ENCODE measurements at places on chromosomes 1 and 21. TPM values are rescaled to one million over a fixed set of nuclear protein-coding genes. Genes with fewer than 3 reads are reported as not detected.

DNA sequence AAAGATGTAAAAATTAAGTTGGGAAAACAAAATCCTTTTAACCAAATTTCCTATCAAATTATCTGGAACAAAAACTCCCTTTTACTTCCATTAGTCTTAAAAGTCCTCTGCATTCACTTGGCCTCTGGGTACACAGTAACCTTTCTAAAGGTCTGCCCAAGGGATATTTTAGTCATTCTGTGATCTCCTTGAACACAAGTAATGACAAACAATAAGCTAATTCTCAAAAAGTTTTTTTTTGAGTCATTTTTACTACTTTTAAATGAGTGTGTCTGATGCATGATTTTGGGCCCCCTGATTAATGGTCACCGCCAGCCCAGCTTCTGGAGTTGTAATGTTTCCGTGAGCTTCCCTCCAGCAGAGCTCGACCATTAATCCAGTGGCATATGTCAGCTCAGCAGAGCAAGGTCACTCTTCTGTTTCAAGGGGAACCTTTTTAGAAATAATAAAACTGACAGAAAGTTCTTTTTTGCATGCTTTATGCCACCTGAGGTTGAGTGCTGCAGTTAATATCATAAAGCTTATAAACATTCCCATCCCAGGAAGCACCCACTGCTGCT is 14.3 kb downstream of the SAMSN1 start:
- H3K4me1 ChIP-seq: peaks cover 9% of the 10 kb centered on the region
- H3K36me3 ChIP-seq: no peaks in the 10 kb centered on the region
- H3K4me3 ChIP-seq: no peak overlapping the region
- no peak for DNase-seq
- H3K27me3 ChIP-seq: peaks cover 5% of the 10 kb centered on the region

DNA sequence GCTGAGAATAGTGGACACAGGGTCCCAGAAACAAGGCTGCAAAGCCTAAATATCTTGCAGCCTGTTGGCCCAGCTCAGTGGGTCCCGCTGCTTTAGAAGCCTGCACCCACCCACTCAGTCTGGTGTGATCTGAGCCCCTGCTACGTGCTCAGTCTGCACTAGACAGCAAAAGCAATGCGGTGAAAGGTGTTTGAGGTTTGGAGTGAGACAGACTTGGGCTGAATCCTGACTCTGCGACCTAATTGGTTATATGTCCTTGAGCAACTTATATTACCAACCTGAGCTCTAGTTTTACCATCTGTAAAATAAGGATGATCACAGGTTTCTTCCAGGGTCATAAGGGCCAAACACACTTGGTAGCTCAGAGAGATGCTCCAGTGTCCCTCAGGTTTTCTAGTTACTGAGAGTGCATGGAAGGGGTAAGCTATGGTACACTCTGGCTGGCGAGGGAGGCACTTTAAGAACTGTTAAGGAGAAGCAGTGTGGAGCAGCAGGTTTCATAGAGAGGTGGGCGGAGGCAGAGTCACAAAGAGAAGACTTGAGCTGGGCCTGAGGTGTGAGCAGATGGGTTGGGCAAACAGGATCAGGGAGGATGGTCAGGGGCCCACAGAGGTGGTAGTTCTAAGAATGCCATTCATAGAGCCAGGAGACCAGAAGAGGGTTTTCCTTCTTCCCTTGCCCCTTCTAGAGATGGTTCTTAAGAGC is 10.1 kb downstream of the TMEM200B start:
- H3K27ac ChIP-seq: no peak overlapping the region
- H3K36me3 ChIP-seq: no peaks in the 10 kb centered on the region
- no peaks in the 10 kb centered on the region for H3K4me1 ChIP-seq

GRCh38 chr1:78825561-78825960 is 175.9 kb downstream of the IFI44 start:
- H3K4me3 ChIP-seq: no peak overlapping the region
- no peaks in the 10 kb centered on the region for H3K36me3 ChIP-seq
- H3K27me3 ChIP-seq: no peaks in the 10 kb centered on the region

GRCh38 chr21:16037421-16037955 is 307.7 kb downstream of the USP25 start:
- H3K4me3 ChIP-seq: no peak overlapping the region
- H3K27me3 ChIP-seq: no peaks in the 10 kb centered on the region
- H3K36me3 ChIP-seq: no peaks in the 10 kb centered on the region

- DNase-seq: no peak
- peaks cover 53% of the 10 kb centered on the region for H3K4me1 ChIP-seq
- peaks cover 6% of the 10 kb centered on the region for H3K36me3 ChIP-seq
- H3K27ac ChIP-seq: peak overlapping the region; percentile 2
- H3K27me3 ChIP-seq: no peaks in the 10 kb centered on the region
- no peak overlapping the region for H3K4me3 ChIP-seq
Measured at GRCh38 chr1:214494706-214495105, 56.7 kb downstream of the PTPN14 start.

GRCh38 chr1:21216835-21217811 is 40.4 kb upstream of the EIF4G3 start:
- no peak overlapping the region for H3K27ac ChIP-seq
- H3K4me3 ChIP-seq: no peak overlapping the region
- H3K4me1 ChIP-seq: 0 out of 2 replicates have a peak, but pooled peaks cover 4% of the 10 kb centered on the region
- H3K36me3 ChIP-seq: peaks cover 14% of the 10 kb centered on the region

GRCh38 chr1:29237852-29238619 is 1.7 kb downstream of the PTPRU start:
- no peaks in the 10 kb centered on the region for H3K36me3 ChIP-seq
- DNase-seq: peak; percentile 66
- H3K27me3 ChIP-seq: no peaks in the 10 kb centered on the region

DNA sequence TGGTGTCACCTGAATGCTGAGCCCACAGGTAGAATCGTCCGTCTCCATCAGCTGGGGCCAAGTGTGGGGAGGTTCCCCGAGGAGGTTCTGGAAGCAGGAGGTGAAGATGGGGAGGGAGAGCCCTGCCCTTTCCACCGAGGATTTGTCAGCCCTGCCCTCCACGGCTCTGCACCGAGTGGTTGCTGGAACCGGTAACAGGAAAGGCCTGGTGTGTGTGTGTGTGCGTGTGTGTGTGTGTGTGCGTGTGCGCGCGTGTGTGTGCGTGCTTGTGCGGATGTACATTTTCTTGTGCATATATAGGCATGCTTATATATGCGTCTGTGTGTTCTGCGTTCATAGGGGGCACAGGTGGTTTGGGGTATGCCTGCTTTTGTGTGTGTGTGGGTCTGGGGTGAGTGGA is 3.5 kb downstream of the NBL1 start:
- no peaks in the 10 kb centered on the region for H3K36me3 ChIP-seq
- no peak overlapping the region for H3K27ac ChIP-seq
- H3K4me1 ChIP-seq: peaks cover 47% of the 10 kb centered on the region
- H3K4me3 ChIP-seq: peak overlapping the region; percentile 96
- peak; percentile 48 for DNase-seq
- H3K27me3 ChIP-seq: no peaks in the 10 kb centered on the region

GRCh38 chr1:162386292-162387225 is 5.0 kb downstream of the C1orf226 start:
- no peak overlapping the region for H3K27ac ChIP-seq
- H3K27me3 ChIP-seq: peaks cover 6% of the 10 kb centered on the region
- no peak for DNase-seq
- H3K4me1 ChIP-seq: 0 out of 2 replicates have a peak, but pooled peaks cover 3% of the 10 kb centered on the region

DNA sequence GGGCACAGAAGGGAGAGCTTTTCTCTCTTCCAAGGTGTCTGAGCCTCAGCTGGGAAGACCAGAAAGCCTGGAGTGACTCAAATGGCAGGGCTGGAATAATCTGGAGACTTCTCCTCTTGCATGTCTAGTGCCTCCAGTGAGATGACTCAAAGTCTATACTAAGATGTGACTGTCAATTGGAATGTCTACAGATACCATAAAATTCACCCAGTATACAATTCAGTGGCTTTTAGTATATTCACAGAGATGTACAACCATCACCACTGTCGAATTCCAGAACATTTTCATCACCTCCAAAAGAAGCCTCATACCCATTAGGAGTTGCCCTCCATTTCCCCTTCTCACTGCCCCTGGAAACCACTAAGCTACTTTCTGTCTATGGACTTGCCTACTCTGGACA is 47.9 kb upstream of the CNN3 start:
- H3K27me3 ChIP-seq: no peaks in the 10 kb centered on the region
- DNase-seq: peak; percentile 96
- H3K27ac ChIP-seq: peak overlapping the region; percentile 90
- H3K36me3 ChIP-seq: no peaks in the 10 kb centered on the region
- peak overlapping the region; percentile 53 for H3K4me3 ChIP-seq

GRCh38 chr1:57831624-57832023 is 407.8 kb upstream of the DAB1 start:
- no peaks in the 10 kb centered on the region for H3K4me1 ChIP-seq
- peak; percentile 36 for DNase-seq
- no peak overlapping the region for H3K27ac ChIP-seq

DNA sequence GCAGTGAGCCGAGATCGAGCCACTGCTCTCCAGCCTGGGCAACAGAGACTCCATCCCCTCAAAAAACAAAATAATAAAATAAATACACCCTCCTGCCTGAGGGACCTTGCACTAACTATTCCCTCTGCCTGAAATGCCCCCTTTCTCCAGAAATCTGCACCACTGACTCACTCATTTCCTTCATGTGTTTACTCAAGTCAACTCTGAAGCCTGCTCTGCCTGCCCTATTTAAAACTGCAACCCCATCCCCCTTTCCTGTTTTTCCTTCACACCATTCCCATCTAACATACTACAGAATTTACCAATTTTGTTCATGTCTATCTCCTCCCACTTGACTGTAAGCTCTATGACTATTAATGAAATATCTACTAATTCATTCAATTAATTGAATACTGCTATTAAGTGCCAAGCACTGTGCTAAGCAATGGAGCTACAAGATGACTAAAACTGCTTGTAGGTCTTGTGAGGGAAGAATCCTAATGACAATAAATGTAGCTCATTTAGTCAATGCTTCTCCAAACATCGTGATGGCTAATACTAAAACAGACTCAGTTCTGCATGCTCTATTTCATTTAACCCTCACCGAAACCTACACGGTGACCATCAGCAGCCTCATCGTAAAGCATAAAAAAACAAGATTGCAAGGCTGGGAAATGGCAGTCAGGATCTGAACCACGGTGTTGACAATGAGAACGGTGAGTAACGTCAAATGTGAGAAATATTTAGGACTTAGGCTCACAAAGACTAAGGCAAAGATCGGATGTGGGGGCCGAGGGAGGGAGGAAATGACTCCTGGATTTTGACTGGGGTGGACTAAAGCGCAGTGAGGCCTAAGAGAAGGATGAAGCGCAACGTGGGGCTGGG is 749 bp upstream of the TMEM39B start:
- H3K4me3 ChIP-seq: peak overlapping the region; percentile 85
- H3K27me3 ChIP-seq: no peaks in the 10 kb centered on the region
- DNase-seq: peak; percentile 81
- H3K27ac ChIP-seq: peak overlapping the region; percentile 75

GRCh38 chr1:215772151-215772550 is 205.0 kb downstream of the KCTD3 start:
- H3K4me1 ChIP-seq: peaks cover 1% of the 10 kb centered on the region
- no peaks in the 10 kb centered on the region for H3K36me3 ChIP-seq
- DNase-seq: no peak
- no peak overlapping the region for H3K27ac ChIP-seq
- no peaks in the 10 kb centered on the region for H3K27me3 ChIP-seq
- no peak overlapping the region for H3K4me3 ChIP-seq

GRCh38 chr1:48908606-48909005 is 131.9 kb upstream of the BEND5 start:
- no peaks in the 10 kb centered on the region for H3K36me3 ChIP-seq
- H3K4me1 ChIP-seq: no peaks in the 10 kb centered on the region
- H3K27me3 ChIP-seq: no peaks in the 10 kb centered on the region
- H3K27ac ChIP-seq: no peak overlapping the region
- no peak overlapping the region for H3K4me3 ChIP-seq

GRCh38 chr1:2471587-2472001 is 4.5 kb upstream of the PLCH2 start:
- H3K4me1 ChIP-seq: no peaks in the 10 kb centered on the region
- no peak for DNase-seq
- H3K4me3 ChIP-seq: no peak overlapping the region
- H3K36me3 ChIP-seq: no peaks in the 10 kb centered on the region
- peaks cover 19% of the 10 kb centered on the region for H3K27me3 ChIP-seq

DNA sequence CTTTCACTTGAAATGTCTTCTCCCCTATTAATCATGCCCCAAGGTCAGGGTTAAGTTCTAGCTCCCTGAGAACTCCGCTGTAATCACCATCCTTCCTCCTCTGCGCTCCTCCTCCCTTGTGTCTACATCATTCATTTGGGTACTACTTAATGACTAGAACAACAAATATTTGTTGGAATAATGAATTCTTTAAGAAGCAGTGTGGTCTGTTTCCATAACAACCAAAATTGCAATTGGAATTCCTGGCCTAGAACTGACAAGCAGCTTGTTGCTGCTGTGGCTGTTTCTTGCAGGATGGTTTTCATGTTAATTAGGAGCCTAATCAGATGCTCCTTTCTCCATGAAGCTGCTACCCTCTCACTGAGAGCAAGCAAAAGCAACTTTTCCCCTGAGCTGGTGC is 192.5 kb downstream of the ZZZ3 start:
- H3K27me3 ChIP-seq: no peaks in the 10 kb centered on the region
- 0 out of 2 replicates have a peak, but pooled peaks cover 4% of the 10 kb centered on the region for H3K36me3 ChIP-seq
- peak; percentile 36 for DNase-seq
- no peak overlapping the region for H3K27ac ChIP-seq
- 0 out of 2 replicates have a peak, but pooled peaks cover 5% of the 10 kb centered on the region for H3K4me1 ChIP-seq

DNA sequence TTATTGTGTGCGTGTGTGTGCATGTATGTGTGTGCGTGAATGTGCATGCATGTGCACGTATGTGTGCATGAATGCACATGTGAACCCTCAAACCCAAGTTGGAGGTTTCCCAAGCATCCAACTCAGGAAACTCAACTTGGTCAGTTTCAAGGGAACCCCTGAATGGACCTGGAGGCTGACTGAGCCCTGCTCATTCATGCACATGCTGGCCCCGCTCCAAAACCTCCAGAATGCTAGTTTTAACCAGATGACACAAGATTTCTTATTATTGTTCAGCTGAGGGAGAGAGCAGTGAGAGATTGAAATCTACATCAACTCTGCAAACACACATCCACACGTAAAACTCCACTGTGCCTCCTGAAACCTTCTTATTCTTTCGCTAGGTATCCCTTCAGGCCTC is 104.4 kb downstream of the OMA1 start:
- H3K36me3 ChIP-seq: no peaks in the 10 kb centered on the region
- DNase-seq: peak; percentile 42
- H3K27me3 ChIP-seq: no peaks in the 10 kb centered on the region
- H3K4me3 ChIP-seq: no peak overlapping the region
- no peaks in the 10 kb centered on the region for H3K4me1 ChIP-seq
- H3K27ac ChIP-seq: no peak overlapping the region

DNA sequence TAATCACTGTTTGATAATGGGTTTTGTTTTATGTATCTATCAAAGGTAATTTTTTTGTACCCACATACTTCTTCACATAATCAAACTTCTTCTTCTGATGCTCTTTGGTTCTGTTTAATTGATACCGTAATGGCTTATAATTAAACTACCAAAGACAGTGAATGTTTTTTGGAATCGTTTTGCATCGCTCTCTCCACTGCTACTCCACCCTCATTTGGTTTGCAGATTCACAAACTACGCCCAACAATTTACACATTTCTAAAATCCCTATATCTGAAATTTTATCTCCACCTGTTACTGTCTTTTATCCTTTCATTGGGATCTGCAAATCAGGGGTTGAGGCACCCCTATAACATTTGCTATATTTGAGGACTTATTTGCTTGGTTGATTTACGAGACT is 319.6 kb downstream of the RWDD3 start:
- H3K36me3 ChIP-seq: no peaks in the 10 kb centered on the region
- no peaks in the 10 kb centered on the region for H3K4me1 ChIP-seq
- no peak overlapping the region for H3K27ac ChIP-seq
- H3K4me3 ChIP-seq: no peak overlapping the region
- no peaks in the 10 kb centered on the region for H3K27me3 ChIP-seq
- DNase-seq: no peak

GRCh38 chr1:12711536-12711935 is 4.4 kb upstream of the AADACL3 start:
- H3K4me3 ChIP-seq: no peak overlapping the region
- no peaks in the 10 kb centered on the region for H3K36me3 ChIP-seq
- no peaks in the 10 kb centered on the region for H3K27me3 ChIP-seq
- peaks cover 44% of the 10 kb centered on the region for H3K4me1 ChIP-seq

The OR2T6 gene
- total RNA-seq: not detected

The PDC gene
- 0.63 TPM for total RNA-seq

The OR10J1 gene
- total RNA-seq: not detected

The LCE3E gene
- total RNA-seq: not detected

Measured in GM23248 (cell line).